Left lobe of liver (tissue), 2 donors: ENCODE measurements at places on chromosomes 3 and 15. TPM values are rescaled to one million over a fixed set of nuclear protein-coding genes. Genes with fewer than 3 reads are reported as not detected.
A peak's percentile ranks its signal among the peaks of the same experiment; 100 is the strongest.

Gene GPR156
- not detected for total RNA-seq

Gene XIRP1
- not detected for total RNA-seq

Gene SERPINI2
- 0.15 TPM for total RNA-seq

Gene TICRR
- 0.10 TPM for total RNA-seq

DNA sequence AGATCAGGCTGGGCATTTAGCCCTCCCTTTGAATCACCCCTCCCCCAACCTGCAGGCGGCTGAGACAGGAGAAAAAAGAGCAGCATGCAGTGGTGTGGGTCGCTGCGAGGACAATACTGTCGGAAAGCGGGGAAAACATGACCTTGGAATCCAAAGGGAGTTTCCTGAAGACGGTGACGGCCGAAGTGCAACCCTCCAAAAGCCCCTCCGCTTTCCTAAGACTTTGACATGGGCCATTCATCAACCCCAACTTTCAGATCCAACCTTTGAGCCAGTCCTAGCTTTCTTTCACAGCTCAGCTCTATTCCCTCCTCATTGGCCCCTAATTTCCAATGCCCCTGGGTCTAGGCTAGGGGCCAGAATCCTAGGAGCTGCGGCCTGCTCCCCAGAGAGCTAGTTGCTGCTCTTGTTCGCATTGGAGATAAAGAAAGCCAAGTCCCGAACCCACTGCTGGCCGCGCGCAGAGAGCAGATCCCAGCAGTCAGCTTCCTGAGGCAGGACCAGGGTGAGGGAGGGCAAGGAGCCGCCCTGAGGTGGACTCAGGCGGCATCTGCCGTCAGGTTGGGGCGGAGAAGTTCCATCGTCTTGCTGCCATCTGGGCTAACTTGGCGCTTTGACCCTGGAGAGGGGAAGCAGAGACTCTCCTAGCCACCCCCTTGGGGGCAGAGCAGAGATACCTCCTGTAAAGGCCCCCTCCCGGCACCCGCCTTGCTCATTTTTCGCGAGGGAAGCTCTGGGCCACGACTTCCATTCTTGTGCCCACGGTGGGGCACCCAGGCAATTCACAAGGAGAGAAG is 914 bp downstream of the ZIC4 start:
- no peak for DNase-seq

DNA sequence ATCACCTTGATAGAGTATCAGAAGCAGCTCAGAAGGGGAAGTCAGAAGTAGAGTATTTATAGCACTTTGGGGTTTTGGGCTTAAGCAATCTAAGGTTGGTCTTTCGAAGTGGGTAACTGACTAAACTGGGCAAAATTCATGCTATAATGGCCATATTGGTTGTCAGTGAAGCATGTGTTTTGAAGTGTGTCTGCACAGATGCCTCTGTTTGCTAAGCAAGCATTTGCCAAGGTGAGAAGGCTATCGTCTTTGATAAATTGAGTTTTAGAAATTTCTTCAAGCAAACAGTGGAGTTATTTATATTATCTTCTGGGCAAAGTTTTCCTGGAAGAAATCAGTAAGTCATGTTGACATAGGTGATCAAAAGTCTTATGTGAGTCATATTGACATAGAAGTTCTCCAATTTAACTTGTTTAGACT is 412.8 kb upstream of the TGFBR2 start:
- DNase-seq: no peak

GRCh38 chr3:52190294-52191074 is 7.5 kb upstream of the ALAS1 start:
- no peak for DNase-seq

GRCh38 chr3:83769791-83770663 is 1188.8 kb upstream of the CADM2 start:
- DNase-seq: peak; percentile 33

- DNase-seq: no peak
Observed at GRCh38 chr15:62444104-62445022, 279.3 kb upstream of the C2CD4B start.

- no peak for DNase-seq
Observed at GRCh38 chr3:14412831-14413380, 10.5 kb downstream of the SLC6A6 start.

DNA sequence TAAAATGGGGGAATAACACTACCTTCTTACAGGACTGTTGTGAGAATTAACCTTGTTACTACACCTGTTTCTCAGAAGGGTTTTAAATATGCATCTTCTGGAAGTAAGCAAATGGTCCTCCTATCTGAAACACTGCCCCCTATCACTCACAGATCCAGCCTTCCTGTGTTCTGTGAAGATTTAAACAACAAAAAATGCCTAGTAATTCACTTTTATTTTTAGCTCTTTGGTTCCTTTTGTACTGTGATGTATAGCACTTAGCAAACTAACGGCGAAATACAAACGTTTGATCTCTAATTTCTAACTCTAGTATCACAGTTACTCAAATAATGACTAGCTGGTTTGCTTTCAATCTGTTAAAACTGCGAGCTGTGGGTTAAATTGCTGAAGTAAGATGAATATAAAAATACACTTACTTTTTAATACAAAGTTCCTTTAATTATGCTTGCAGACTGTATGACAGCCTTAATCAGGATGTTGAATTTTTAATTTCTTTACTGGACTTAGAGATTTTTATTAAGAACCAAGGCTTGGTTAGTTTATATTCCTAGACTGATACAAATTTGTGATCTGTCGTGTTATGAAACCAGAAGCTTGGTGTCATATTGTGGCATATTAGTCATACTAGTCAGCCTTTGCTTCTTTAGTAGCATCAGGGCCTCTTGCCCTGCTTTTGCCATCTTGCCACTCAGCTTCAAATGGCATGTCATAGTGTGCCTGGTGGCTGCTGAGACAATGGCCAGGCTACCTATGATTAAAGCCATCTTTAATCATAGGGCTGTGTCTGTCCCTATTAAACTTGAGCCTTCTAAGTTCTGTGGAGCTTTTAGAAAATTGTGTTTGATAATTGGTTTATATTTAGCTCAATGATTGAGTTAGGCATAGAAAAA is 9.2 kb downstream of the EIF3J start:
- no peak for DNase-seq

GRCh38 chr15:52360229-52361203 is 64.9 kb upstream of the MYO5C start:
- no peak for DNase-seq
